ENCODE measurements at places on chromosomes 11 and 22.

- DNase-seq: no peak
These were observed 25.2 kb downstream of the RELT start for GRCh38 chr11:73401217-73401923.

DNA sequence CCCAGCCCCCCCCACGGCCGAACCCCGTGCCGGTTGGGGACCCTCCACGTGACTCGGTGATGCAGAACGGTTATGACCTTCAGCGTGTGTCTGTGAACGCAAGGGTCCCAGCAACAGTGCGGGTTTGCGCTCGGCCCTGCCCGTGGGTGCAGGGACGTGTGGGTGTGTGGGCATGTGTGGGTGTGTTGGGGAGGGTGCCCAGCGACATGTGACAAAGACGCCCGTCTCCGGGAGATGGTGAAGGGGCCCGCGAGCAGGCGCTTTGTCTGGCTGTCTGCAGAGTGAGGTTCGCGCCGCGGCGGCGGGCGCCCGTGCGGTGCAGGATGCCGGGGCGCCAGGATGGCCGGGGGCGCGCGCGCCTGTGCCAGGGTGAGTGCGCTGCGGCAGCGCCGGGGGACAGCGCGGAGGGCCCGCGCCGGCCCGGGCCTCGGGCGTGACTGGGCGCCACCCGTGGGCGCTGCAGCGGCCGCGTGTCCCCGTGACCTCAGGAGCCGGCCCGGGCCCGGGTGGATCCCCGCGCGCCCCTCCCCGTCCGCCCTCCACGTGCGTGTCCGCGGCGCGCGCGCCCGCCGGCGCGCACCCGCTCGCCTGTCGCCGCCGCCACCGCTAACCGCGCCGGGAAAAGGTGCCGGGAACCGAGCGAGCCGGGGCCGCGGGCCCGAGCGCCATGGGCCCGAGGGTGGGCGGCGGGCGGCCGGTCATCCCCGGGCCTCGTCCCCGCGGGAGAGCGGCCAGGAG is at the start of gene LRFN4:
TSS of gene LRFN4 (plus strand) at position 569 of the 738 bp plus-strand sequence. CDS start 681 bp downstream, outside the sequence.
- DNase-seq: no peak

- no peak for DNase-seq
These were observed 20.6 kb upstream of the DDI1 start for GRCh38 chr11:104015649-104016415.

GRCh38 chr11:102111011-102111786 is 952 bp downstream of the YAP1 start:
- DNase-seq: no peak

DNA sequence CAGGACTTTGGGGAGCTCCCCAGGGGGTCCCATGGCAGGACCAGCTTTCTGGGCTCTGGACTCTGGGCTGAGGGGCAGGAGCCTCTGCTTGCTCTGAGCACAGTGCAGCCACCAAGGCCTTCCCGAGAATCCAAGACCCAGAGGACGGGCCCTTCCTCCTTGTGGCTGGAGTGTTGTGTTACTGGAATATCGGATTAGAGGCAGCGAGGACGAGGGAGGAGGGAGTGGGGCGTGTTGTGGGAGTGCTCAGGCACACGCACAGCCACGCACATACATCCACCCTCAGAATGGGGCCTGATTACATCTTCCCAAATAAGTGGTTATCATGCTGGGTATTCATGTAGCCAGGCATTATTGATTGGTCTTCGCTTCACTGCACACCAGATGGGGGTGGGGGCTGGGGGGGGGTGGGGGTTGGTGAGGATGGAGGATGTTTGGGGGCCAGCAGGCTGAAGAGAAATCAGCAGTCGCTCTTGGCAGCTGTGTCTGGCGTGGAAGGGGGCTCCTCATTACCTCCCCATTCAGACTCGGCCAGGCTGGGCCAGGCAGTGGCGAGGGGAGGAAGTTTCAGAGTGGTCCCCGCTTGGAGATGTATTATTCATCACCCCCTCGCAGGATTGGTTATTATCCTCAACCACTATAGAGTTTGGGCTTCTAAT is 120.9 kb downstream of the ST3GAL4 start:
- DNase-seq: no peak

- DNase-seq: no peak
These were observed 4.7 kb upstream of the MAJIN start for GRCh38 chr11:64976651-64977050.

DNA sequence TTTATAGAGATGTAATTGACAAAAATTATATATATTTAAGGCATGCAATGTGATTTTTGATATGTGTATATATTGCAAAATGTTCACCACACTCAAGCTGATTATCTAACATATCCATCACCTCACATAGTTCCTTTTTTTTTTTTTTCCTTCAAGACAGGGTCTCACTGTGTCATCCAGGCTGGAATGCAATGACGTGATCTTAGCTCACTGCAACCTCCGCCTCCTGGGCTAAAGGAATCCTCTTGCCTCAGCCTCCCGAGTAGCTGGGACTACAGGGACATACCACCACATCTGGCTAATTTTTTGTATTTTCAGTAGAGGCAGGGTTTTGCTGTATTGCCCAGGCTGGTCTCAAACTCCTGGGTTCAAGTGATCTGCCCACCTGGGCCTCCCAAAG is 65.1 kb upstream of the SLC35C1 start:
- no peak for DNase-seq

DNA sequence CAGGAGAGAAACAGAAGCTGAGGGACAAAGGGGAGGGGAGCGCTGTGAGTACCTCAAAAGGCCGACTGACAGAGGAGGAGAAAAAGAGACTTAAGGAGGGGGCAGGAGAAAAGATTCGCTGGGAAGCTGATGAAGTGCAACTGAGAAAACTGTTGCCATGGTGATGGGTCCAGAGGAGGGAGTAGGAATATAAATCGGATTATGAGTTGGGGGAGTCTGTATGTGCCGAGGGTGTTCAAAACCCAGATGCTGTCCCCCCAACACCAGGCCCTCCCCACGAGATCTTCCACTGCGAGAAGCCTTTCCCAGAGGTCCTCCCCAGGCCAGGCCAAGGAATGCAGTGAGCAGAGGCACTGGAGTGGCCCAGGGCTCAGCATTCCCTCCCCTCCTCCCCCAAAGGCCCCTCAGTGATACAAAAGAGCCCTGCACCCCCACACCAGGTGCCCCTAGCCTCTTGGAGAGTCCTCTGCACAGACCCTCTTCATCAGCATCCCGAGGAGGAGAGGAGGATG is 13.7 kb upstream of the BCL9L start:
- no peak for DNase-seq

GRCh38 chr11:74534216-74534945 is 40.9 kb upstream of the LIPT2 start:
- no peak for DNase-seq

DNA sequence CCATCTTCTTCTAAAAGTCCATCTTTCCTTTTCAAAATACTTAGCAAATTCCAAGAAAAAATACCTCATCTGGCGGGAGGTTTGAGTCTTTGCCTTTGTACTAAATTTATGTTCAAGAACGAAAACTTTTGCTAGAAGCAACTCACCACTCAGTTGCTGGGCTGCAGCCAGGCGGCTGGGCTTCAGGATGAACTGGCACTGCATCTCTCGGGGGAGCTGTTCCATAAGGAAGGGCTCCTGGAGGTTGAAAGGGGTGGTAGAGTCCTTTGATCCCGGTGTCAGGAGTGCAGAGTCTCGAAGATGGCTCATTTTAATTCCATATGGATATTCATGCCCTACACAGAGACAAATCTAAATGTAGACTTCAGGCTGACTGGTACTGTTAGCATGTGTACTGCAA is 105.8 kb downstream of the ARHGAP20 start:
- DNase-seq: no peak

Data from stimulated activated naive CD4-positive, alpha-beta T cell treated with Interleukin-2 at 50 U/mL for 16 hours (primary cell).